Right lung (tissue), 10 donors: ENCODE measurements at places on chromosomes 5 and 9. TPM values are rescaled to one million over a fixed set of nuclear protein-coding genes. Genes with fewer than 3 reads are reported as not detected.

The SPINK5 gene
- 0.50 TPM for polyA plus RNA-seq

The FOXD4L5 gene
- 0.18 TPM for polyA plus RNA-seq

The N4BP3 gene
- 16.8 TPM for polyA plus RNA-seq

The TMEM252 gene
- polyA plus RNA-seq: 2.5 TPM

The CARTPT gene
- polyA plus RNA-seq: not detected

The CREB3 gene
- polyA plus RNA-seq: 37.4 TPM

The SPATA9 gene
- 0.62 TPM for polyA plus RNA-seq

The ZCCHC7 gene
- polyA plus RNA-seq: 24.4 TPM

The RNF183 gene
- polyA plus RNA-seq: 0.61 TPM

The PPP3R2 gene
- polyA plus RNA-seq: not detected

The MACIR gene
- 16.1 TPM for polyA plus RNA-seq

The LCN9 gene
- not detected for polyA plus RNA-seq

The ZBED3 gene
- 25.1 TPM for polyA plus RNA-seq

The ADRA1B gene
- polyA plus RNA-seq: 0.86 TPM

The SLC6A18 gene
- polyA plus RNA-seq: not detected

The ABLIM3 gene
- polyA plus RNA-seq: 117 TPM

The BARX1 gene
- not detected for polyA plus RNA-seq

The SLC30A5 gene
- 88.1 TPM for polyA plus RNA-seq

The LRRC19 gene
- 0.60 TPM for polyA plus RNA-seq

The CDKN2A gene
- 0.23 TPM for polyA plus RNA-seq

The GPX8 gene
- 74.7 TPM for polyA plus RNA-seq

The EGFLAM gene
- polyA plus RNA-seq: 8.9 TPM

The INSL6 gene
- polyA plus RNA-seq: 0.54 TPM

The HTR4 gene
- polyA plus RNA-seq: 1.1 TPM

The TRIM52 gene
- polyA plus RNA-seq: 41.4 TPM

The GLT6D1 gene
- polyA plus RNA-seq: not detected

The RICTOR gene
- polyA plus RNA-seq: 31.5 TPM

The IFNA2 gene
- not detected for polyA plus RNA-seq

The AQP3 gene
- 30.9 TPM for polyA plus RNA-seq

The SEMA4D gene
- polyA plus RNA-seq: 20.9 TPM

The PHF24 gene
- polyA plus RNA-seq: 0.81 TPM

The KDM4C gene
- polyA plus RNA-seq: 15.6 TPM

The CLIC3 gene
- polyA plus RNA-seq: 74.3 TPM

The MORN5 gene
- 5.2 TPM for polyA plus RNA-seq

The CDH6 gene
- 9.1 TPM for polyA plus RNA-seq

The LCP2 gene
- polyA plus RNA-seq: 6.1 TPM

The C9orf50 gene
- 0.52 TPM for polyA plus RNA-seq

The CDH9 gene
- 0.05 TPM for polyA plus RNA-seq

The GARIN3 gene
- not detected for polyA plus RNA-seq

The TEX48 gene
- not detected for polyA plus RNA-seq

The DPH7 gene
- 56.2 TPM for polyA plus RNA-seq

The GPRIN1 gene
- 0.86 TPM for polyA plus RNA-seq

The CAVIN4 gene
- polyA plus RNA-seq: 1.9 TPM

The OR1J2 gene
- not detected for polyA plus RNA-seq

The CTSV gene
- polyA plus RNA-seq: 1.6 TPM

The IL4 gene
- not detected for polyA plus RNA-seq
